ENCODE measurements at places on chromosomes 1 and 21.

- H3K36me3 ChIP-seq: no peaks in the 10 kb centered on the region
- no peak overlapping the region for H3K27ac ChIP-seq
- peaks cover 3% of the 10 kb centered on the region for H3K27me3 ChIP-seq
- H3K4me1 ChIP-seq: peaks cover 3% of the 10 kb centered on the region
- no peak for DNase-seq
Measured at GRCh38 chr1:24110642-24111261, 1.2 kb downstream of the MYOM3 start.

DNA sequence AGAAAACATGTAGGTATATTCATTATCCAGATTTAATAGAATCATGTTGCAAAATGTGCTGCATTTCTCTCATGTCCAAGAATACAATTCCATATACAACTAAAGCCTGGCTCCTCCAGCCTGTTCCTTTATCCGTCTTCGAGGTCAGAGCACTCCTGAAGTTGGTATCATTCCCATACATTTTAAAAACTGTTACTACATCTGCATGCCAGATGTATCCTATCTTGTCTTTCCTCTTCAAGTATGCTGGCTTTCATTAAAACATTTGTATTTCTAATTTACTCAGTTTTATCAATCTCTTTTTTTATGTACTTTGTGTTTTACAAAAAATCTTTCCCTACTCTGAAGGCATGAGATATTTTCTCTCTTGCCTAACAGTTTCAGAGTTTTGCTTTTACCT, 536.6 kb upstream of the USP24 start:
- no peak overlapping the region for H3K27ac ChIP-seq
- H3K36me3 ChIP-seq: no peaks in the 10 kb centered on the region
- no peaks in the 10 kb centered on the region for H3K4me1 ChIP-seq
- peaks cover 11% of the 10 kb centered on the region for H3K27me3 ChIP-seq

DNA sequence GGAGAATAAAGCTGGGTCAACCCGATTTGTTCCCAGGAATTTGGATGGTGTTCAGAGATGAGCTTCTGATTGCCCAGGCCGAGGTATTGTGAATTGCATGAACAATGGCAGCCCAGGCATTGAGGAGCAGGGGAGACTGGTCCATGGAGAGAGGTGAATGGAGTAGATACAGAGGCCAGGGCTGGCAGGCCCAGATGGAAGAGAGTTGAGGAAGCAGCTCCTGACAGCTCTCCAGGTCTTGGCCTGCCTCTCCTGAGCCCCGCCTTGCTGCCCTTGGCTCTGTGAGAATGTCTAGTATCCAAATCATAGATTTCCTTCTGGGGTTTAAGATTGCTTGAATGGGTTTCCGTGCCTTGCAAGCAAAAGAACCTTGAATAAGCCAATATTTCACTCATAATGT, 11.5 kb downstream of the ABCA4 start:
- peaks cover 12% of the 10 kb centered on the region for H3K36me3 ChIP-seq
- peaks cover 12% of the 10 kb centered on the region for H3K27me3 ChIP-seq
- no peak for DNase-seq
- peaks cover 50% of the 10 kb centered on the region for H3K4me1 ChIP-seq
- no peak overlapping the region for H3K27ac ChIP-seq

GRCh38 chr21:32186804-32187203, 92.0 kb downstream of the MIS18A start:
- peaks cover 6% of the 10 kb centered on the region for H3K27me3 ChIP-seq
- no peak for DNase-seq
- no peaks in the 10 kb centered on the region for H3K36me3 ChIP-seq
- no peak overlapping the region for H3K4me3 ChIP-seq
- H3K27ac ChIP-seq: no peak overlapping the region

DNA sequence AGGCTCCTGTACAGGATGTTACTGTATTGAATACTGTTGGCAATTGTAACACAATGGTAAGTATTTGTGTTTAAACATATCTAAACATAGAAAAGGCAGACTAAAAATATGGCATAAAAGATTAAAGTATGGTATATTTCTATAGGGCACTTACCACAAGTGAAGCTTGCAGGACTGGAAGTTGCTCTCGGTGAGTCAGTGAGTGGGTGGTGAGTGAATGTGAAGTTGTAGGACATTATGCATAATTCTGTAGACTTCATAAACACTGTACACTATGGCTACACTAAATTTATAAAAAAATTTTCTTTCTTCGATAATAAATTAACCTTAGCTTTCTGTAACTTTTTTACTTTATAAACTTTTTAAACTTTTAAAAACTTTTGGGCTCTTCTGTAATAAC, 13.7 kb upstream of the TRIM62 start:
- DNase-seq: no peak
- H3K36me3 ChIP-seq: no peaks in the 10 kb centered on the region
- no peak overlapping the region for H3K4me3 ChIP-seq
- no peak overlapping the region for H3K27ac ChIP-seq

- H3K4me1 ChIP-seq: no peaks in the 10 kb centered on the region
- no peak overlapping the region for H3K27ac ChIP-seq
- H3K36me3 ChIP-seq: peaks cover 4% of the 10 kb centered on the region
- H3K4me3 ChIP-seq: no peak overlapping the region
- no peaks in the 10 kb centered on the region for H3K27me3 ChIP-seq
Measured at GRCh38 chr1:233673947-233674431, 60.1 kb downstream of the KCNK1 start.

GRCh38 chr21:29053656-29054055, 19.8 kb downstream of the CCT8 start:
- H3K27me3 ChIP-seq: no peaks in the 10 kb centered on the region
- no peak overlapping the region for H3K4me3 ChIP-seq
- no peak for DNase-seq
- peaks cover 12% of the 10 kb centered on the region for H3K36me3 ChIP-seq

DNA sequence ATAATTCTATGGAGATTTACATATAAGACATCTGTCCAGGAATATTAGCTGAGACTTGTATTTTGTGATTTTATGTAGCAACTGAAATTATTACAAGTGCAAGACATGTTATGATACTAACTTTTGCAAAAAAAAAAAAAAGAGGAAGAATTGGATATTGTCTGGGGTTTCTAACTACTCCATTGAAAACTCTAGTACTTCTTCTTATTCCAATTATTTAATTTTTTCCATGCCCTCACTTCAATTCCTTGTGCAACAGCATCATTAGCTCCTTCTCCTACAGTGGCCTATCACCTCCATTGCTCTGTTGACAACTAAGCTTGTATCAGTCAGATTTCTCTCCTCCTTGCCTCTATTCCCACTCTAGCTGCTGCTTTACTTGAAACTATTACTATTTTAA, 126.6 kb downstream of the PTPRC start:
- H3K27ac ChIP-seq: no peak overlapping the region
- no peak overlapping the region for H3K4me3 ChIP-seq
- no peak for DNase-seq
- no peaks in the 10 kb centered on the region for H3K36me3 ChIP-seq
- no peaks in the 10 kb centered on the region for H3K27me3 ChIP-seq

Measured in endothelial cell (in vitro differentiated cells).